ENCODE measurements at places on chromosomes 11 and 22.

GRCh38 chr11:130536106-130537040, 87.9 kb downstream of the ADAMTS15 start:
- no peak for DNase-seq

DNA sequence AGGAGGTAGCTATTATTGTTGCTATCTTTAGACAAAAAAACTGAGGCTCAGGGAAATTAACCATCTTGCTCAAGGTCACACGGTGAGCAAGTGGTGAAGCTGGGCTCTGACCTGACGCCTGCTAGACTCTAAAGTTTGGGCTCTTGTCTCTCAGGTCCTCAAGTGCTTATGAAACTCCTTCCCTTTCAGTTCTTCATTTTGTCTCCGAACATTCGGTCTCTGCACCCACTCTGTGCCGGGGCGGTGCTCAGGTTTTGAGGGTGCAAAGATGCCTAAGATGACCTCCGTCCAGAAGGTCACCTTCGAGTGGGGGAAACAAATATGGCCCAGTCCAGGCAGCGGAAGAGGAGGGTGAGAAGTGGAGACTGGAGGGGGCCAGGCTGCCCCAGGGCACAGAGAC, 16.0 kb downstream of the OVOL1 start:
- no peak for DNase-seq

GRCh38 chr11:77094841-77095365, 7.7 kb upstream of the OMP start:
- DNase-seq = no peak

DNA sequence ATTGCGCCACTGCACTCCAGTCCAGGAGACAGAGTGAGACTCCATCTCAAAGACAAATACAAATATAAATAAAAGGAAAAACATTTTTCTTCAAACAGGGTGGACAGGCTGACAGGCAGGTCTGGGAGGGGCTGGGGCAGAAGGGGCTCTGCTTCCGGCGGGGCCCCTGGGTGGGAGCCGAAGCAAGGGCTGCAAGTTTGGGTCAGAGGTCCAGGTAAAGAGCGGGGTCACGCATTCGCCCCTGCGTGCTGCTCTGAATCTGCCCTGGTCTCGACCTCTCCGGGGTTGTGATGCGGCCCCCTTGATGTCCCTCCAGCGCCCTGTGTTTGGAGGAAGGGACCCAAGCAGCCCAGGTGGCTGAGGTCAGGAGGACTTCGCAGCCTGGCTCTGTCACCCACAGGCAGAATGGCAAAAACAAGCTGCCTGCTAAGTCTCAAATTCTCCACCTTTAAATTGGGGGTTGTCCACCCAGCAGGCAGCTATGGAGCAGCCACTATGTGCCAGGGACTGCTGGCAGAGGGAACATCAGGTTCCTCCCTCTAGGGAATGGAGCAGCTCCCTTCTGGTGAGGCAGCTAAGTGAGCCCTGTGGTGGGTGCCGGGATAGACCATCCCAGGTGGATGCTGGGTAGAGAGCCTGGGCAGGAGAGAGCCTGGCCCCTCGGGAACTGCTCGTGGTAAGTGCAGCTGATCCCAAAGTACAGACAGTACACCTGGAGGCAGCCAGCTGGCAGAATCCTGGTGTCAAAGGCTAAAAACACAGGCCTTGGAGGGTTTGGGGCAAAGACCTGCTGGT, 10.3 kb upstream of the PHF21B start:
- no peak for DNase-seq

- DNase-seq = no peak
These were observed 15.1 kb downstream of the FIBIN start for GRCh38 chr11:27008811-27009535.

DNA sequence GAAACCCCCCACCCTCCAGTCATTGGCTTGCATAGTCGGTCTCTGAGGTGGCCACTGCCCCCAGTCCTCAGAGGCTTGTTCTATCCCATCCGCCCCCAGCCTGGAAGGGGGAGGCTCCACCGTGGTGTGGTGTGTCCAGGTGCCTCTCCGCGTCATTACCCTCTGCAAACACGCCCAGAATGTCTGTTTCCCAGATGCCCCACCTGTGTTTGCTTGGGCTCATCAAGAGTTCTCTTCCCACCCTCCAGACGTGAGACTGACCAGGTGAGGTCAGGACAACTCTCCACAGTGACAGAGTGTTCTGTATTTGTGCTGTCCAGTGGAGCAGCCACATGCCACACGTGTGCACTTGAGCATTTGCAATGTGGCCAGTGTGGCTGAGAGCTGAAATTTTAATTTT, 24.9 kb downstream of the LRRC10B start:
- DNase-seq = peak; percentile 60
